ENCODE measurements at places on chromosomes 2 and 18.

DNA sequence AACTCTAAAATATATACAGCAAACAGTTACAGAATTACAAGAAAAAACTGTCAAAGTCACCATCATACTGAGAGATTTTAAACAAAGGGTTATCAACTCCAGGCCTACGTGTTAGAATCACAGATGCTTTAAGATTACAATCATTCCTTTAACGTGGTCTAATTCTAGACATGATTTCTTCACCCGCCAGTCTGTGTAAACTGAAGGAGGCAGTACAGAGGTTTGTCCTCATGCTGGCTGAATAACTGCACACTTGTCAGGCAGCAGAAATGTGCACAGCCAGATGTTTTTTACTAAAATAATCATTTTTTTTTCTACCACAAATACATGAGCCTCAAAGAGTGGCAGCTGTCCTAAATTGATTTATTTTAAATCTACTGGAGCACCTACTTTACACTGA lies 15.5 kb upstream of the NEURL3 start:
- no peak for DNase-seq

- DNase-seq, result no peak
Measured at GRCh38 chr2:13996527-13996926, 636.0 kb upstream of the LRATD1 start.

DNA sequence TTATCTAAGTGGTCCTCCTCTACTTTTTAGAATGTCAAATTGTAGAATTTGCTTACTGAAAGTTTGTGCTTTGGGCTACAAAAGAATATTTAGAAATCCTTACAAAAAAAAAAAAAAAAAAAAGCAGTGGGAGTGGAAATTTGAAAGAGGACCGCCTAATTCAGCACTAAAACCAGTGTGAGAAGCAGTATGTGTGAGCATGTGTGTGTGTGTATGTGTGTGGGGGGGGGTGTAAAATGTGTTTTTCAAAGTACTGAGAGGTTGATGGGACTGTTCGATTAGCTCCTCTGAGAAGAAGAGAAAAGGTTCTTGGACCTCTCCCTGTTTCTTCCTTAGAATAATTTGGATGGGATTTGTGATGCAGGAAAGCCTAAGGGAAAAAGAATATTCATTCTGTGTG lies at the start of gene VIT:
Gene VIT, plus strand, starts transcription at position 175 of the 400 bp plus-strand sequence. CDS start 19,664 bp downstream, outside the sequence.
- no peak for DNase-seq

DNA sequence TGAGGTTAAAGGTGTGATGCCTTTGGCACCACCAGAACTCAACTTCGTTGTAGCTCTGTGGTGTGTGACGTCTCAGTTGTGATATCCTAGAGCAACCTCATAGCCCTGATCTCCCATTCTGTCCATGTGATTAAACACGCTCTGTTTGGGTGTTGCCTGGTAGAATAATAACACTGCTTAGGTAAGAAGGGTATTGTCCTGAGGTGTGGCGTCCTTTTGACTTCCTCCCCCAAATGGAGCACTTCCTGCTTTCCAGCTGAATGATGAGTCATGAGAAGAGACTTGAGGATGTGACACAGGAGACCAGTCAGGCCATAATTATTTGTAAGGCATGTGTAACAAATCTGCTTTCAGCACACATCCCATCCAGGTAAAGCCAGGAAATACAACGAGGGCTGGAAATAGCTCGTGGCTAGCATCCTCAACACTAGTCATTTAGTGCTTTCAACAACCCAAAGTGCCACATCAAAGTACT lies 100.7 kb downstream of the RAPGEF4 start:
- no peak for DNase-seq

- DNase-seq, result no peak
Measured at GRCh38 chr2:69340101-69340775, 46.8 kb downstream of the GFPT1 start.

GRCh38 chr2:69926849-69927515 lies 12.1 kb downstream of the MXD1 start:
- no peak for DNase-seq

DNA sequence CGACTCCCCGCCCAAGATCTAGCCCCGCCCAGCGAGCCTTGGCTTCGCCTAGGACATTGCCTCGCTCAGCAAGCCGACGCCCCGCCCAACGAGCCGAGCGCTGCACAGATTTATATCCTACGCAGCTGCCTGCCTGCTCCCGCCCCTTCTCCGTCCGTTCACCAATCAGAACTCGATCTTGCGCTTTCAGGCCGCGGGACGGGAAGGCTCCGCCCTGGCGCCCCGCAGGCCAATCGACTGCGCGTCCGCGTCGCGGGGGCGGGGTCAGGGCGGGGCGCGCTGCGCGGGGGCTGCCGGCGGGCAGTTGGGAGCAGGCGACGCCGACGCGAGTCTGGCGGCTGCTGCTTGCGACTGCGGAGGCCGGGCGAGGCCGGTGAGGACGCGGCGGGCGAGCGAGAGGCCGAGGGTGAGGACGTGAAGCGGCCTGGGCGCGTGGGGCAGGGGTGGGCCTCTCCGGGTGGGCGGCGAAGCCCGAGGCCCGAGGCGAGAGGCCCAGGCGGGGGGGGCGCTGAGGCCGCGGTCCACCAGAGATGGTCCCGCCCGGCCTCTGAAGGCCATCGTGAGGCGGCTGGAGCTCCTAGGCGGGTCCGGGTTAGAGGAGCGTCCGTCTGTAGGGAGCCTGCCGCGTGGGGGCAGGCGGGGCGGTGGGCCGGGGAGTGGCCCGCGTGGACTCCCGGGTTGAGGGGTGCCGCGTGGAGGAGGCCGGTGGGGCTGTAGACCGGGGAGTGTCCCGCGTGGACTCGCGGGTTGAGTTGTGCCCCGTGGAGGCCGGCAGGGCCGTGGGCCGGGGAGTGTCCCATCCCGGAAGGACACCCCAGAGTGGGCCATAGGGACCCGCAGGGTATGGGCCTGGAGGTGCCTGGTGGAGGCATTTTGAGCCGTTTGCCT lies at the start of gene FARP2:
Gene FARP2, plus strand, starts transcription at position 303 of the 888 bp plus-strand sequence. CDS start 16,823 bp downstream, outside the sequence.
- DNase-seq, result peak; percentile 97
